ENCODE measurements at places on chromosomes 7 and 10.

DNA sequence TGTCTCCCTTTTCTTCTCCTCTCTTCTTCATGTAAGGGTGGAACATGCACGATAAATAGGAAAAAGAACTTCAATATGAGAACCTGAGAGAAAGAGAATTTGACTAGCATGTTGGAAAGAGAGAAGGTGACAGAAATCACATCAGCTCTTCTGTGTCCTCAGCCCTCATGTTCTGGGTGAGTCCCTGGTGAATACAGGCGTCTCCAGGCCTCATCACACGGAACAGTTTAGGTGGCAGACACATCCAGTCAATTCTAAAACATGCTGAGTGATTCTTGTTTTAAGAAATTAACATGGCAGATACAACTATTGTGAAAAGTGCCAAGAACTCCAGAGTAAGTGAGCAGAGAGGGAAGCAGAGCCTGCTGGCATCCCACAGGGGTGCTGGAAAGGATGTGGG is 96.1 kb downstream of the FAM107B start:
- DNase-seq = no peak

DNA sequence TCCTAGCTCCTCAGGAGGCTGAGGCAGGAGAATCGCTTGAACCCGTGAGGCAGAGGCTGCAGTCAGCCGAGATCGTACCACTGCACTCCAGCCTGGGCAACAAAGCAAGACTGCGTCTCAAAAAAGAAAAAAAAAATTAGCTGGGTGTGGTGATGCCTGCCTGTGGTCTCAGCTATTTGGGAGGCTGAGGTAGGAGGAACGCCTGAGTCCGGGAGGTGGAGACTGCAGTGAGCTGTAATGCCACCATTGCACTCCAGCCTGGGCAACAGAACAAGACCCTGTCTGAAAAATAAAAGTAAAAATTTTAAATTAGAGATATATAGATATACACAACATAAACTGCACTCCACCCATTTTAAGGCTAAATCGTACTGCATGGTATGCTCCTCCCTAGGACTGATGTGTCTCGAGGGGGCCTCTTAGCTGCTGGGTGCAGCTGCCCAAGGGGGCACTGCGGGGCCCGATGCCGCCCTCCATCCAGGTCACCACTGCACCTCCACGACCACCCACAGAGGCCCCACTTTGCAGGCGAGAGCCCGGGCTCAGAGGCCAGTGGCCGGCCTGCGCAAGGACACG is 40.9 kb upstream of the FOXK1 start:
- DNase-seq = no peak

- DNase-seq = no peak
These were observed 1.7 kb downstream of the ARHGAP12 start for GRCh38 chr10:31926765-31927564.

DNA sequence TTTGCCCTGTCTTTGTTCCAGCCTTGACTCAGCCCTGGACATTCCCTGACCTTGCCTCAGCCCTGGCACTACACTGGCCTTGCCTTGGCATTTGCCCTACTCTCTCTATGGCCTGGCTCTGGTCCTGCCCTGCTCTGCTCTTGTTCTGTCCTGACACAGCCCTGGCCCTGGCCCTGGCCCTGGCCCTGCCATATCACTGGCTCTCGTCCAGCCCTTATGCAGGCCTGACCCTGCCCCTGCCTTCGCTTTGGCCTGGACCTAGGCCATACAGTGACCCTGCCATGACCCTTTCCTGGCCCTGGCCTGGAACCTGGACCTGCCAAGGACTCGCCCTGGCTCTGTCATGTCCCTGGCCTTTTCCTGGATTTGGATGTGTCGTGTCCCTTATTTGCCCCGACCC is 646.0 kb downstream of the ZNF37A start:
- no peak for DNase-seq

DNA sequence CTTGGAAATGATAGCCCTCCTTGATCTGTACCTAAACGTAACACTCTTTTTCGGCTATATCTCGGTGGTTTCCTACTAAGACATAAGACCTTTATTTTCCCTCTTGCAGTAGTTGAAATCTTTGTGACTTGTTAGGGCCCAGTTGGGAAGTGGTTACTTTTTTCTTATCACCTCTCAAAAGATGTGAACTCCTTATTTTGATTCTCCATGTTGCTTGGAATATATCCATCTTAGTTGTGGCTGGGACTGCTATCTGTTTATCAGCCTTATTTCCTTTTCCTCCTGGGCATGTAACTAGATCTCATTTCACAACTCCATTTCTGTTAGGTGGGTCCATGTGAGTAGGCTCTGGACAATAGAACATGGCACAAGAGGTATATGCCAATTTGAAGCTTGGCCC is 4.1 kb upstream of the CPED1 start:
- no peak for DNase-seq

DNA sequence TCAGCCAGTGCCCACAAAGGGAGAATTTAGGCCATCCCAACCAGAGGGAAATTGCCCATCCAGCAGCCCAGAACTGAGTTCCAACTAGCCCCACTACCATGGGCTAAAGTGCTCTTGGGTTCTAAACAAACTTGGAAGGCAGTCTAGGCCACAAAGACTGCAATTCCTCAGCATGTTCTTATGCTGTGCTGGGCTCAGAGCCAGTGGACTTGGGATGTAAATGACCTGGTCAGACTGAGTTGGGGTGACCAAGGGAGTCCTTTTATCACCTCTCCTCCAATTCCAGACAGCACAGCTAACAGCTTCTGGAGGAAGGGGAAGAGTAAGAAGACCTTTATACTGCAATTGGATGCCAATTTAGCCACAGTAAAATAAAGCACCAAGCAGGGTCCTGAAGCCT is 607.2 kb upstream of the KCND2 start:
- DNase-seq = peak; percentile 13

DNA sequence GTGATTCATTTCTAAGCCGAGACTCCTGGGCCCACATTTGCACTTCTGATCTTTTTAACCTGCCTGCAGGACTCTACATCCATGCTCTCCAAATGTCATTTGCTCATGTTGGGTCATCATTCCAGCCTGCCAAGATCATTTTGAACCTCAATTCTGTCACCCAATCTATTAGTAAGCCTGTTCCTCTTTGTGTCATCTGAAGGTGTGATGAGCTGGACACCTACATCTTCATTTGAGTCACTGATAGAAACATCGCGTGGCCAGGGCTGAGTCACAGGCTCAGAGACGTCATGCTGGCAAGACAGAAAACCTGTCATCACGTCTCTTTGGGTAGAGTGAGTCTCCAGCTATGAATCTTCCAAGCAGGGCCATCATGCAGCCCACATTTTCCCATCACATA is 65.3 kb upstream of the SLF2 start:
- DNase-seq = no peak

GRCh38 chr7:90309872-90310271 is 11.2 kb downstream of the FAM237B start:
- DNase-seq = no peak

DNA sequence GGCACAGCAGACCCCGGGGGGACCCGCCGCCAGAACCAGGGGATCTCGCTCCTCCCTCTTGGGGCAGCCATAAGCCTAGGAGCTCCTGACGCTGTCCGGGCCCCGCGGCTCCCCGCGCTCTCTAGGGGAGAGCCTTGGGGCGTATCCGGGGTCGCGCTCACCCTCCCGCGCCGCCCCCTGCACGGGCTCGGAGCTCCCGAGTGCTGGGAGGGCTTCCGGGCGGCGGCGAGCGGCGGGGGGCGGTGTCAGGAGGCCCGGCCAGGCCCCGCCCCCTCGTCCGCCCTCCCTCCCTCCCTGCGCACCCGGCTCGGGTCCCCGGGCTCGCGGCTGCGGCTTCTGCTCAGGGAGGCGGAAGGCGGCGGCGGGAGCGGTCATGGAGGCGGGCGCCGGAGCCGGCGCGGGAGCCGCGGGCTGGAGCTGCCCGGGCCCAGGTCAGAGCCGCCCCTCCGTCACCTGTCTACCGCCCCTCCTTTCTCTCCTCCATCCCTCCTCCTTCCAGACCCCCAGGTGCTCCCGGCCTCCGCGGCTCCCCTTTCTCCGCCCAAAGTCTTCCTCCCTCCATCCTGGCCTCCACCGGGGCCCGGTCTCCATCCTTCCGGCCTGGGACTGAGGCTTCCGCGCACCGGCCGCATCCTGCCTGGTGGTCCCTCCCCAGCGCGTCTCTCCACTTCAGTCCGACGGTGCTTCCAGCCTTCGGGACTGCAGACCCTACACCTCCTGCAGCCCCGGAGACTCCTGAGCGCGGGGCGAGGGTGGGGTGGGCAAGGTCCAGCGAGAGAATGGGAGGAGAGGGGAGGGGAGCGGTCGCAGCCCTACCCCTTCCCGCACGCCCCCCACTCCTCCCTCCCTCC is at the start of gene CCDC136:
TSS of gene CCDC136 (plus strand) at position 848 of the 851 bp plus-strand sequence. CDS start 444 bp downstream, outside the sequence.
- no peak for DNase-seq

DNA sequence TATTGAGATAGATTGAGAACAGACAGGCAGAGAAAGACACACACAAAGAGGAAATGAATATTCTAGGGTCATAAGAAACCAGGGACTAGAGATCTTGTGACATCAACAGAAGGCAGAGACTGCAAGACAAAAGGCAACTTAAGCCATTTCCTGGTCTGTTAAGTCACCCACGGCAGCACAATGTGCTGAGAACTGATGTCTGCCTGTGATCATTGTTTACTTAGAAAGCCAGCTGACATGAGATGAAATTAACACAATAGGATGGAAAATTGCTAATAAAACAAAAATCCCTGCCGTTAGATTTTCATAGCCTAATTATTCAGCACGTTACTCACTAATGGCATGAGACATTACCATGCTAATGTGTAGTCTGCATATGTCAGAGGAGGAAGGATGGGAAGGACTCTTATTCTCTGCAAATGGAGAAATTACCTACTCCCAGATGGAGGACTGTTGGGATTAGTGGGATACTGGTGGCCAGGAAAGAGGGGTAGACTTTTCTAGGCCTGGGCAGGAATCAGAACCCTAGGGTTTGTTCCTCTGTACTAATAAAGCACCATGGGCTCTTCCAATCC is 191.3 kb upstream of the PODXL start:
- no peak for DNase-seq

GRCh38 chr7:155173905-155174304 is 103.8 kb downstream of the HTR5A start:
- DNase-seq = no peak

GRCh38 chr7:8751557-8752231 is 318.3 kb downstream of the NXPH1 start:
- DNase-seq = no peak

GRCh38 chr7:18861514-18862118 is 255.8 kb downstream of the TWIST1 start:
- no peak for DNase-seq

GRCh38 chr10:34074051-34074450 is 739.6 kb upstream of the NRP1 start:
- no peak for DNase-seq

DNA sequence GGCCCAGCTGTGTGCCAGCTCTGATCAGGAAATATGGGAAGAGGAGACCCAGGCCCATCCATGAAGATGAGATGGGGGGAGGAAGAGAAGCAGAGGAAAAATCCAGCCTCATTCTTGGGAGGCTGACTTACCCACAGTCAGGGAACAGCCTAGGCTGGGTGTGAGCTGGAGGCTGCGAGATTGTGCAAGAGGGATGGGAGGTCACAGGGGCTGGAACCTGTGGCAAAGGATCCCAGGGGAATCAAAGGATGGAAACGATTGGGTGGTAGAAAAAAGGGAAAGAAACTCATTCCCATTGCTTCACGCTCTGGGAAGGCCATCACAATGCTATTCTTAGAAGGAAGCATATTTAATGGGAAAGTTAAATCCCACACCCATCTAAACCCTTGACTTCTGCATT is 26.7 kb upstream of the CRHR2 start:
- no peak for DNase-seq

GRCh38 chr7:23334482-23335056 is 35.4 kb downstream of the MALSU1 start:
- DNase-seq = peak; percentile 98

DNA sequence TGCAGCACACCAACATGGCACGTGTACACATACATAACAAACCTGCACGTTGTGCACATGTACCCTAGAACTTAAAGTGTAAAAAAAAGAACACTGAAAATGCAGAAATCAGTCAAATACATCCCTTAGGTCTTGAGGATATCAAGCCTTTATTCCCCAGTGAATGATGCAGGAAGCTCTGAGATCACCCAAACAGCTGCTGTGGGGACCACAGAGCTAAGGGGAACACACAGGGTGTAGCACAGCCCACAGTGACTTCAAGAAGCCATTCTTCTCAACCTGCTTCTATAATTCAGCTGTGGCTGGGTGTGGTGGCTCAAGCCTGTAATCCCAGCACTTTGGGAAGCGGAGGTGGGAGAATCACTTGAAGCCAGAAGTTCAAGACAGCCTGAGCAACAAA is 314.9 kb downstream of the CALN1 start:
- DNase-seq = no peak

- DNase-seq = no peak
These were observed 904 bp upstream of the DPYSL4 start for GRCh38 chr10:132185601-132186487.

DNA sequence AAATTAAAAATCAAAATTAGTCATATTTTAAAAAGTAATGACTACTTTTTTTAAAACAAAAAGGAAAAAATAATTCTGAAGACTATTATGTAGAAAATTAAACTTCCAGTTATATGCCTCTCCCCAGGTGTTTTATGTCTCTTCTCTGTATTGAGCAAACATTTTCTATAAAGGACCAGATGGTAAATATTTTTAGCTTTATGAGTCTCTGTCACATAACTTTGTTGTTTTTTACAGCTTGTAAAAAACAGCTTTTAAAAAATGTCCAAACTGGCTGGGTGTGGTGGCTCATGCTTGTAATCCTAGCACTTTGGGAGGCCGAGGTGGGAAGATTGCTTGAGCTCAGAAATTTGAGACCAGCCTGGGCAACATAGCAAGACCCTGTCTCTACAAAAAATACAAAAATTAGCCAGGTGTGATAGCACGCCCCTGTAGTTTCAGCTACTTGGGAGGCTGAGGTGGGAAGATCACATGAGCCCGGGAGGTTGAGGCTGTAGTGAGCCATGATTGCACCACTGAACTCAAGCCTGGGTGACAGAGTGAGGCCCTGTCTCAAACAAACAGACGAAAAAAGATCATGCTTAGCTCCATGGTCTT is 23.5 kb downstream of the GARS1 start:
- no peak for DNase-seq

GRCh38 chr7:40329601-40330153 is 194.9 kb downstream of the SUGCT start:
- peak; percentile 57 for DNase-seq

DNA sequence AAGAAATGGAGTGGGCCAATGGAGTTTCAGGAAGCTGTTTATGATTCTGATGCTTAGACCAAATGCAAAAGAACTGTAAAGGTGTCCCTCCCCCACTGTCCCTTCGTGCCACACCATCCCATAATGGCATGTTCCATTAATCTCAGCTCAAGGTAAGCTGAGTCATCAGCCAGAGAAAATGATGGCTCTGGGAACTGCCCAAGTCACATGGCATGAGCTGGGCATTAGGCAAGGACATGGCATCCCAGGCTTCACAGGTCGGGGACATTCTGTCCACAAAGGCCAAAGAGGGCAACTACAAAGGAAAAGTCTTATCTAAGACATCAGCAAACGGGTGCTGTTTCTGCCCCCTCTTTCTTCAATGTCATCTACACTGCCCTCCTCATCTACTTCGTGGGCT is 44.9 kb downstream of the DLG5 start:
- no peak for DNase-seq

GRCh38 chr10:115918812-115919211 is 354.2 kb downstream of the GFRA1 start:
- DNase-seq = no peak

GRCh38 chr7:45890902-45891461 is 2.7 kb downstream of the IGFBP1 start:
- DNase-seq = peak; percentile 47

GRCh38 chr10:48451969-48452878 is 145.7 kb downstream of the MAPK8 start:
- no peak for DNase-seq

Measured in astrocyte of the cerebellum (primary cell).